ENCODE measurements at places on chromosomes 1 and 21.

DNA sequence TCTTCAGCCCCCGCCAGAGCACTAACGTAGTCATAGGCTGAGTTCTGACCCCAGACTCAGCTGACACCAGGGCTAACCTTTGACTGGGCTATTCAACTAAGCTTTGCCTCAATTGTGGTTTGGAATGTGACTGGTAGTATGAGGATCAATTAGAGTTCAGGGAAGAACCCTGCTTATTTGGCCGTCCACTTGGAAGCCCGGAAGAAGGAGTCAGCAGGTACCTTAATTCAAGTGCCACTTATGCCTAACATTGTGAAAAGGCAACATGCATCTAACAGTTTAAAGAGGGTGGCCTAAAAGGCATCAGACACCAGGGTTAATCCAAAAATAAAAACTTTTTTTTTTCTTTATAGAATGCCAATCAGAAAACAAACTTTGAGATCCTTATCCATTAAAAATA, 92.3 kb downstream of the BEND5 start:
- DNase-seq: no peak

- DNase-seq: no peak
Observed at GRCh38 chr1:110165761-110166231, 15.5 kb downstream of the SLC6A17 start.

DNA sequence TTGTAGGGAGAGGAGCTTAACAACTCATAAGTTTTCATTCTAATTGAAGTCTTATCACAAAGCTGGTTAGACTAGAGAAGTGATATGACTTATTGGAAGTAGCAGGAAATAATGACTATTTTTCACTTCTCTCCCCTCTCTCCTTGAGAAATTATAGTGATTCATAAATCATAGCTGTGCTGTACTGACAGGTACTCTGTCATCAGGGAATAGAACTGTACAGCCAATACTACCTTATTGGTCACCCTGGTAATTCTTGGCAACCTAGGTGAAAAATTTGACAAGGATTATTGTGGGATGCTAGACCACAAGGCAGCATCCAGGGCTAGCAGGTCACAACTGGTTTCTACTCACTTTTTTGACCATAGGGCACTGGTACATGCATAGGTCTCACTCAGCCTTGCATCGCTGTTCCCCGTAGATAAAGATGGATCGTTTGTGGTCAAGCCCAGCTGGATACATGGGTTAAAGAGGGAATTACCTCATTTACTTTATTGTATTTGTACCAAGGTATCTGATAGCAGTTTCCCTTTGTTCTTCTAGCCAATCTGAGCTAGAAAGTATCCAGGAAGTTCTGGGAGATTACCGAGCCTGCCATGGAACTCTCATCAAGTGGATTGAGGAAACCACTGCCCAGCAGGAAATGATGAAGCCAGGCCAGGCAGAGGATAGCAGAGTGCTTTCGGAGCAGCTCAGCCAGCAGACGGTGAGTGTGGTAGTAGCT, 113.6 kb downstream of the MACF1 start:
- DNase-seq: no peak

DNA sequence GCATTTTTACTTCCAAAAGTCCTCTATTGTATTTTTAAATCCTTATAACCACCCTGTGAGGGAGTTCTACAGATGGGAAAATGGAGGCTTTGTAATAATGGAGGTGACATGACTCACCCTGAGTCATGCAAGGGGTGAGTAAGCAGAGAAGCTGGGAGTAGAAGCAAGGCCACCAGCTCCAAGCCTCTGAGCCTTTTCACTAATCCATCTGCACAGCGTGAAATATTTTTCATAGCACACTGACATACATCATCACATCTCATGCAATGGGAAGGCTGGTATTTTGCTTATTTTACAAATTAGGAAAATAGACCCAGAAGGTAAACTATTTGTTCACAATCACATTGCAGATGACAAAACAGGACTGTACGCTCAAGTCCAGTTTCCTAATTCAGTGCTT, 96.9 kb downstream of the KCNH1 start:
- no peak for DNase-seq

DNA sequence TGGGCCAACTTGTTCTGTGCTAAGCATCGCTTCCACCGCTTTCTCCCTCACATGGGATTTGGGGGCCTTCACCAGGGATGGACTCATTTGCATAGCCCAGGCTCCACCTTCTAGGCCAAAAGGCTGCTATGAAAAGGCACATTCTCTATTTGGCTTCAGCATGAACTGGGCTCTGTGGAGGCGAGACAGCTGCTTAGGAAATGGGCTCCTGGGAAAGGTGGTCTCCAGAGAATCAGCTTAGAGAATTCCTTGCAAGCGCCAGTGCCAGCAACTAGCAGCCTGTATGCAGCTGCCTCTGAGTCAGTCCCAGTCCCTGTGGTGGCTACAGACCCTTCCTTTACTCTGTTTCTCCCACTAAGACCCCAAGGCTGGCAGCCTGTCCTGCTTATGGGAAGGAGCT, 214.5 kb downstream of the HIVEP3 start:
- no peak for DNase-seq

DNA sequence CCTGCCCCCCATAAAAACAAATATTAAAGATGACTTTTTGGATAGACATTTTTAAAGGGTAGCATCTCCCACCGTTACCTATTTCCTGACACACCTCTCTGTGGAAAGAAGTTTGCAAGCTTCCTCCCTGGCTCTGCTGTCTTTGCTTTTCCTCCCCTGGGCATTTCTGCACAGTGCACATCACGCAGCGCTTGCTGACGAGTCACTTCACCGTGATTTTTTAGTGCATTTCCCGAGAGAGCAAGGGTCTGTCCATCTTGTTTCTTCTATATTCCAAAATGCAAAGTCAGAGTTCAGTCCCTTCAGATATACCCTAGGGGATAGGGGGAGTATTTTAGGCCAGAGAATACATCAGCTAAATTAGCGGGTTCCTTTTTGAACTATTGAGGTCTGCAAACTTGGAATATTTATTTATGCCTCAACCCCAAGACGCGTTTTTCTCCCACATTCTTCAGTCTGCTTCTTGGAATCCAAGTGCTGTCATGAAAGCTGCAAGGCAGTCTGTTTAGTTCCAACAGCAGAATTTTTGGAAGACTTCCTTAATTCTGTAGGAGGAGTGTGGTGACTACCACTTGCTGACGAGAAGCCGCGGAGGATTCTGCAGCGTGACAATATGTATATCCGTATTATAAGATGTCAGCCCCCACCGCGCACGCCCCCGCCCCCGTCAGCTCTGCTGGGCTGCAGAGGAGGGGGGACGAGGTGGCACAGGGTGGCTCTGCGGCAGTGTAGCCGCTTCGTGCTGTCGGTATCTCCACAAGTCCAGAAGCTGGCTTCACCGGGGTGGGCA, 22.4 kb downstream of the SMYD2 start:
- no peak for DNase-seq

GRCh38 chr1:38962113-38962512, 20.5 kb upstream of the RHBDL2 start:
- DNase-seq: no peak

- DNase-seq: no peak
Observed at GRCh38 chr1:11942280-11942679, 7.8 kb downstream of the PLOD1 start.

DNA sequence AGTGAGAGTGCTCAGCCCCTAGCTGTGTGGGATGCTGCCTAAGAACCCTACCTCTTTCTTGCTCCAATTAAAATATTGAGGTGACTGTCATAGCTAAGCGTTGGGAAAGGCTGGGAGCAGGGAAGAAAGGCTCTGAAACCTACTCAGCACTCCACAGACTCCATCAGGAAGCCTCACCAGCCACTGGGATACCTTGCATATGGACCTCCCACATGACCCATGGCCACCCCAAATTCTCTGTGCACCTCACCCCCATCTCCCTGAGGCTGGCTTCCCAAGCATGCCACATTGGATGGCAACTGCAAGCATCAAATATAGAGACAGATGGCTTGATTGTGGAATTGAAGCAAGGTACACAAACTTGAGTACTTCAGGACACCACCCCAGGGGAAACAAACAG, 41.8 kb downstream of the FLVCR1 start:
- DNase-seq: no peak

DNA sequence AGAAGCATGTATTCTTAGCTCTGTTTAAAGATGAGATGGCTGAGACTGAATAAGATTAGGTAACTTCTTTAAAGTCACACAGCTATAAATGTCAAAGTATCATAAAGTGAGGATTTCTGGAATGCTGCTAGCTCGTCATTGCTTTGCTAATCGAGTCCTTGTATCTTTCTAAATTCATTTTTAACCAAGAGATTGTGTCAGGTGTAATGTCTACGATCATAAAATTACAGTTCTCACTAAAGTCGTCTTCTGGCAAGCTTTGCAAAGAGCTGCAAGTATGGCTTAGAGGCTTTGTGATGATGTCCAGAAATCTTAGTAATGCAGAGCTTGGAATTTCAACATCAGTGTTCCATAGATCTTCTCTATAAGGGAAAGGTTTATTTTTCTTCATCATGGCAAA, 569.8 kb downstream of the LMO4 start:
- no peak for DNase-seq

DNA sequence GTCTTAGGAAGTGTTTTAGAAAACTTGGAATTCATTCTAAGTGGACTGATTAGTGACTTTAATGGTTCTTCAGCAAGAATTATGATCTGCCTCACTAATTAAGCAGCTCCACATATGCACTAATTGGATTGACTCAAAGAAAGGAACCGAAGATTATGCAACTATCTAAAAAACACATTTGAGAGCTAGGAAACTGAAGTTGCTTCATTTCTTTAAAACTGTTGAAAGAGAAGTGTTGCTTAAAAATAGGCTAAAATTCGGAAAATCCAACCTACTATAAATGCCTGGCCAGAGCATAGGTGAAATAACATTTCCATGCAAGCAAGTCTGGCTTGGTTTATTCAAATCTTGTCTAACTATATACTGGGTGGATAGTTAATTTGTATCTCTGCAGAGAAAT, 502.9 kb upstream of the ZRANB2 start:
- DNase-seq: no peak

- no peak for DNase-seq
Observed at GRCh38 chr1:59199147-59199546, 97.7 kb upstream of the FGGY start.

- DNase-seq: no peak
Observed at GRCh38 chr1:220375715-220376114, 103.5 kb upstream of the RAB3GAP2 start.

DNA sequence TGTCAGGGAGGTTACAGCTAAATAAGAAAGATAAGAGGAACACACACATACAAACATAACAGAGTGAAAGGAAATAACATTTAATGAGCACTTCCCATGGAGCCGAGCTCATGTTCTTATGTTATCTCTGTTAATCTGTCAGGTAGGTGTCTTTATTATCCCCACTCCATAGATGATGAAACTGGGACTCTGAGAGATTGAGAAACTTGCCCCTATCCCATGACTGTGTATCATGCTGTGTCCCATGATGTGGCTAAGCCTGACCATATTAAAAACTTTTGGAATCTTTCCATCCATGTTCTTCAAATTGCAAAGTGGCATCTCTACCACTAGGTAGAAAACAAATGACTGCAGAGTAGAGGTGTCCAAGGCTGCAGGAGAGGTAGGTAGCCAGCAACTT, 285.2 kb upstream of the SGIP1 start:
- DNase-seq: no peak

- no peak for DNase-seq
Observed at GRCh38 chr1:205792961-205793673, 17.8 kb upstream of the RAB29 start.

DNA sequence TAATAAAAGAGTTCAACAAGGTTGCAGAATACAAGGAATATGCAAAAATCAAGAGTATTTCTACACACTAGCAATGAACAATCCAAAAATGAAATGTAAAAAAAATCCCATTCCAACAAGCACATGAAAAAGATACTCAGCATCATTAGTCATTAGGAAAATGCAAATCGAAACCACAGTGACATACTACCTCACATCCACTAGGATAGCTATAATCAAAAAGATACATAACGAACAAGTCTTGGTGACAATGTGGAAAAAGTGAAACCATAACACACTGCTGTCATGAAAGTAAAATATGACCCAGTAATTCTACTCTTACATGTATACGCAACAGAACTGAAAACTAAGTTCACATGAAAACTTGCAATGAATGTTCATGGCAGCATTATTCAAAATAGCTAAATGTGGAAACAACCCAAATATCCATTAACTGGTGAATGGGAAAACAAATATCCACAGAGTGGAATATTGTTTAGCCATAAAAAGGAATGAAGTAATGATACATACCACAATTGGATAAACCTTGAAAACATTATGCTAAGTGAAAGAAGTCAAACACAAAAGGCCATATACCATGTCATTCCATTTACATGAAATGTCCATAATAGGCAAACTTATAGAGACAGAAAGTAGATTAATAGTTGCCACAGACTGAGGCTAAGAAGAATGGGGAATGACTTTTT, 34.3 kb downstream of the PIK3R3 start:
- no peak for DNase-seq

DNA sequence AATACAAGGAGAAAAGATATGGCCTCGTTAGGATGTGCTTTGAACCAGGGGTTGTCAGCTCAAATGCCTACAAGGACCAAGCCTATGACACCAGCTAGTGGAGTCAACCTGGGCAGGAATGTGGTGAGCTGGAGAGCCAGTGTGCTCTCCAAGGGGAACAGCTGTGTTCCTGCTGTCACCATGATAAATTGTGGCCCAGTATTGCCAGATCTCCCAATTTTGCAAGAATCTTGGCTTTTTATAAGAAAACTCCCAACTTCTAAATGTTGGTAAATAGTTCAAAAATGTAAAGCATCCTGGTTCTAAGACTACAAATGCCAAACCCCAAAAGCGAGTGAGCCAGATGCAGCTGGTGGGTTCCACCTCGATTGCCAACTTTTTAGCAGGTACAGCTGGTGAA, 391.1 kb downstream of the PLPP3 start:
- no peak for DNase-seq

GRCh38 chr1:237861944-237862343, 28.8 kb downstream of the ZP4 start:
- DNase-seq: no peak

GRCh38 chr1:213539464-213539863, 448.3 kb upstream of the PROX1 start:
- DNase-seq: no peak

DNA sequence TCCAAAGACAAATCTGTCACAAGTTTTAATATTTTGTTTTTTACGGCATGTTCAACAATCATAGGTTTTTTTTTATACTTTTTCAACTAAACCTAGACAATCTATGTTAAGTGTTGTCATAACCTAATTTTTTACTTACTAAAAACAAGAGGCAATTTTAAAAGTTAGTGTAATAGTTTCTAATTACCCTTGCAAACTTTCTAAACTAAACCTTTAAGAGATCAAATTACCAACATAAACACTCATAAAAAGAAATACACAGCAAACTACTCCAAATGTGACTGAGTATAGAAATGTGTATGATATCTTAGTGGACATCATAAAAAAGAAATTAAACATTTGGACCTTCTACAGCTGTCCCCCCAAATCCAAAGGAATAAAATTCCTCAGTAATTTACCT, 10.0 kb downstream of the ZNF281 start:
- no peak for DNase-seq

GRCh38 chr1:235679005-235679404, 29.4 kb upstream of the GNG4 start:
- no peak for DNase-seq

GRCh38 chr1:22053861-22054770, 1.6 kb downstream of the CDC42 start:
- no peak for DNase-seq
